ENCODE measurements at places on chromosomes 4 and X. TPM values are rescaled to one million over a fixed set of nuclear protein-coding genes. Genes with fewer than 3 reads are reported as not detected.

FMR1NB gene
- total RNA-seq: not detected

GC gene
- total RNA-seq: not detected

FAM9B gene
- not detected for total RNA-seq

OPHN1 gene
- 11.7 TPM for total RNA-seq

SMIM31 gene
- total RNA-seq: not detected

AFM gene
- not detected for total RNA-seq

NFKB1 gene
- total RNA-seq: 64.5 TPM

TNIP3 gene
- total RNA-seq: 0.28 TPM

ZNF157 gene
- total RNA-seq: 0.17 TPM

SSX4B gene
- total RNA-seq: not detected

Measured in dermis blood vessel endothelial cell (primary cell).